GM23248 (cell line): ENCODE measurements at places on chromosomes 12 and 14.

- DNase-seq = no peak
Measured at GRCh38 chr14:29220072-29220471, 453.5 kb downstream of the FOXG1 start.

GRCh38 chr12:45654002-45654665, 75.4 kb upstream of the ARID2 start:
- DNase-seq = no peak

DNA sequence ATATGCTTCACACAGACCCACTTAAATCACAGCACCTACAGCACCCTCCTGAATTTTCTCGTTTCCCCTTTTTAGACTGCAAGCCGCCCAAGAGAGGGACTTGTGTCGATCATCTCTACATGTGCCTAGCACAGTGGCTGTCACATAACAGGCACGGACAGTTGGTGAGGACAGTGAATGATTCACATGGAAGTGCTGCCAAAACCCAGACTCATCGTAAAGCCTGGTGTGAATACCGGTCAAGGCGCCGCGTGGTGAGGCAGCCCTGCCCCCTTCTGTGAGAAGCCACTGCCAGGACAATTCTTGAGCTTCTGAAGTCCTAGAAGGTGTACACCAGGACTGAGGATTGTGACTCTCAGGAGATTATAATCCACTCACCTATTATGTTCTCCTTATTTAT, 44.3 kb downstream of the ATG2B start:
- no peak for DNase-seq

GRCh38 chr14:53265025-53265424, 111.9 kb upstream of the DDHD1 start:
- no peak for DNase-seq

DNA sequence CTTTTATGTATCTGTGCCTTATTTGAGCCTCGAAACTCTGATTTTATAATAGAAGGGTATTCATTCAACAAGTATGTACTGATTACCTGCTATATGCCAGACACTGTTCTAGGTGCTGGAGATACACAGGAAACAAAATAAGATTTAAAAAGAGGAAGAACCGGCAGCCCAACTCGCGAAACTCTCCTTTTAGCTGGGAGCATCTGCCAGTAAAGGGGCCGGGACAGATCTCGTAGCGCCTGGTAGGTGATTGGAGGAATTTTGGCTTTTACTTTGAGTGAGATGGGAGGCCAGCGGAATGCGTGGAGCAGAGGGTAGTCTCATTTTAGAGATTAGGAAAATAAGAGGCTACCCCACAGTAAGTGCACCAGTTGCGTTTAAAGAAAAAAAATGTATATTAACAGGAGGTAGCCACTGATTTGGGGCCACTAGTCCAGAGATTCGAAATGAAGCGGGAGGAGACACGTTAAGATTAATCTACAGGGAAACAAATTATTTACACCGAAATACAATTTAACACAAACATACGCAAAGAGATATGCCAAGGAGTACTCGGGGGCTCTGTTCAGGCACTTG, 520 bp upstream of the MON2 start:
- peak; percentile 76 for DNase-seq

DNA sequence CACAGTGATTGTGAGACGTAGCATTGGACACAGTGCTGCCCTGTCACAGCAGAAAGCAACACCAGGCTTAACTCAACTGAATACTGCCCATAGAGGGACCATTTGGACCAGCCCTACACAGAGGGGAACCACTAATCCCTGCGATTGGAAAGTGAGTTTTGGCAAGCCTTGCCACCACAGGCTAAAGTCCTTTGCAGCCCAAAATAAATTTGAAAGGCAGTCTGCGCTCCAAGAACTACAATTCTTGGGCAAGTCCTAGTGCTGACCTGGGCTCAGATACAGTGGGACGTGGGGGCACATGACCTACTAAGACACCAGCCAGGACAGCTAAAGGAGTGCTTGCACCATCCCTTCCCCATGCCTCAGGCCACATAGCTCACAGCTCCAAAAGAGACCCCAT, 331.4 kb upstream of the GARIN2 start:
- no peak for DNase-seq

- DNase-seq = peak; percentile 75
Measured at GRCh38 chr12:78385541-78385940, 479.0 kb upstream of the SYT1 start.

- DNase-seq = peak; percentile 94
Measured at GRCh38 chr12:13425766-13426165, 229.2 kb downstream of the EMP1 start.

GRCh38 chr14:22699801-22700564, 55.8 kb upstream of the OR6J1 start:
- DNase-seq = no peak

DNA sequence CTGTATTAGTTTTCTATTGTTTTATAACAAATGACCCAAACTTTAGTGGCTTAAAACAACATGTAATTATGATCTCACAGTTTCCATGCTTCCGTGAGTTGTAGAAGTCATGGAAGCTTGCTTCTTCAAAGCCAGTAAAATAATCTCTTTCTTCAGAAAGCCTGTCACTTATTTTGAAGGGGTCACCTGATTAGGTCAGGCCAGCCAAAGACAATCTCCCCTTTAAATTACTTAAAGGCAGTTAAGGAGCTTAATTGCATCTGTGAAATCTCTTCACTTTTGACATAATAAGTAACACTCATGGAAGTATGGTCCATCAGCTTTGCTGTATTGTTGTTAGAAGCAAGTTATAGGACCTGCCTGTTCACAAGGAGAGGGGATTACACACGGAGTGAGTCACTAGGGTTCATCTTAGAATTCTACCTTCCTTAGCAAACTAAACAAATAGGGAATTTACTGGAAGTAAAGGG, 89.8 kb downstream of the FAR2 start:
- no peak for DNase-seq

- DNase-seq = peak; percentile 72
Measured at GRCh38 chr12:75526655-75527511, 15.5 kb upstream of the KRR1 start.

- DNase-seq = no peak
Measured at GRCh38 chr14:96280104-96280503, 24.1 kb downstream of the BDKRB1 start.

DNA sequence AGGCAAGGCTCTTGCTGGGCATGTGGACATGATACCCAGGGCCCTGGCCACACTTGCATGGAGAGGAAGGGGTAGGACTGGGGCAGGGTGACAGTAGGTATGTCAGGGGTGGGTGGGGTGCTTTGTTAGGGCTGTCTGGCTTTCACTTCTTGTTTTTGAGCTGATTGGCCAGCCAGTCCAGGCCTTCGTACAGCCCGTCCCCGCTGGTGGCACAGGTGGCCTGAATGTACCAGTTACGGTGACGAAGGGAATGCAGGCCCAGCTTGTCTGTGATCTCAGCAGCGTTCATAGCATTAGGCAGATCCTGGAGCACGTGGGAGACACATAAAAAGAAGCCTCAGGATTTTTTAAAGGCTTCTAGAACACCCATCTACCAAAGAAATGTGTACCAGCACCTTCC, 13.5 kb upstream of the FKBP11 start:
- DNase-seq = no peak

DNA sequence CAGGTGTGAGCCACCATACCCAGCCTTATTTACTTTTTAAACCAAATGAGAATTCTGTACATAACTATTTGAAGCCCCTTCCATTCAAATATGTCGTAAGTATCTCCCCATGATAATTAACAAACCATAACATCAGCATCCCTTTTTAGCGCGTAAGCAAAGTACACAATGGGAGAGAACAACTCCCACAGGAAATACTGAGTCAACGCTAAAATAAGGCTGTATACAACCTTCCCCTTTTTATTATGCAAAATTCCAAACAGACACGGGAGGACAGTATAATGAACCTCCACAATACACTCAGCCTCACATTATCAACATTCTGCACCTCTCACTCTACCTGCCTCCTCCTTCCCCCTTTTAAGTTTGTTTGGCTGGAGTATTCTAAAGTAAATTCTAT, 73.5 kb downstream of the CCDC88C start:
- no peak for DNase-seq

GRCh38 chr14:78836777-78837176, 666.6 kb downstream of the NRXN3 start:
- peak; percentile 66 for DNase-seq

DNA sequence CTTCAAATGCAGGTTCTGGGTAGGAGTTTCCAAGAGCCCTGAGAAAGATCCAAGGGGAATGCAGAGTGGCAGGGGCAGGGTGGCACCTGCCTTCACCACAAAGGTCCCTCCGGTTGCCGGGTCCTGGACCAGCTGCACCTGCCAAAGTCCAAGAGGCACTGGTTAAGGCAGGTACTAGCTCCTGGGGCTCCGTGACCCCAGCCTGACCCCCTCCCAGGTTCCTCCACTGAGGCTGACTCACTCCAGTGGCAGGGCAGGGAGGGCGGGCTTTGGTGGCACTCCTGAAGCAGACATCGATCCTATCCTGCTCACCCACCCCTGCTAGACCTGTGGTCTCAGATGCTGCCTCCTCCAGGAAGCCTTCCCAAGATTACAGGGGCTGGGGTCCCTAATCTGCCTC, 11.4 kb downstream of the RPS6KL1 start:
- DNase-seq = no peak

GRCh38 chr12:124509676-124510300, 57.6 kb downstream of the NCOR2 start:
- DNase-seq = peak; percentile 67

- peak; percentile 73 for DNase-seq
Measured at GRCh38 chr12:30792648-30793499, 38.1 kb upstream of the CAPRIN2 start.

GRCh38 chr14:98908050-98908449, 363.9 kb downstream of the BCL11B start:
- no peak for DNase-seq

- DNase-seq = peak; percentile 67
Measured at GRCh38 chr12:124543052-124543589, 24.3 kb downstream of the NCOR2 start.

GRCh38 chr12:22536971-22537544, 7.3 kb downstream of the C2CD5 start:
- DNase-seq = no peak

GRCh38 chr14:102492531-102492910, 17.1 kb downstream of the ANKRD9 start:
- no peak for DNase-seq

- peak; percentile 70 for DNase-seq
Measured at GRCh38 chr14:71355324-71356201, 448.3 kb downstream of the PCNX1 start.

DNA sequence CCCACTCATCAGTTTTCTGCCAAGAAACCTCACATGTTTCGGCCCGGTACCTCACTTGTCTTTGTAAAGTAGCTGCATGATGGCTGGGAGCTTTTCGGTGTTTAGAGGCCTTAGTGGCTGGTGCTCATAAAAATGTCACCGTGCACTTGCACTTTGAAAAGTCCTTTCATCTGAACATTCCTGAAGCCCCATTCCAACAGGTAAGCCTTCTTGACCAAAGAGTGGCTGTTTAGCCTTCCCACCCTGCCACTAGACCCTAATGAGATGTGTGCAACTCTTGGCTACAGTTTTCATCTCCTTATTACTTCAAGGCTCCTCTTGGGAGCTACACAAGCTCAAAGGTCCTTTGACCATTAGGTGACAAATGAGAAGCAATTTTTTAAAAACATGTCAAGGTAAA, 135.2 kb downstream of the HMGA2 start:
- no peak for DNase-seq

GRCh38 chr12:104510145-104510872, 53.6 kb downstream of the CHST11 start:
- DNase-seq = no peak

DNA sequence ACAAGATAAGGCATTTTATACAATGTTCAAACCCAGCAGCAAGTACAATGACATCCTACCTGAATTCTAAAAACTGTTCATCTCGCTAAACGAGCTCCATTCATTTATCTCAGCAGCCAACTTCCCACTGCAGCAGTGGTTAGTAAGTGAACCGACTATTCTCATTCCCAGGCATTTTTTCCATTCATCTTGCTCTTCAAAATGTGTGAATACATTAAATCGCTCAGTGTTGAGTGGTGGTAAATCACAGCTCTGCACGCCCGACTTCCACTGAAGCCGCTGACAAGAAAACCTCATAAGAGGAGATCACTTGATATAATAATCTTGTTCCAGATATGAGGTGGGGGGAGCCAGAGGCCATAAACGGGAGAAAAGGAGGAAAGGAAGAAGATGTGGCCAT, 746.2 kb upstream of the USP15 start:
- no peak for DNase-seq

GRCh38 chr14:61736751-61737150, 25.5 kb upstream of the SNAPC1 start:
- DNase-seq = peak; percentile 33

GRCh38 chr12:116556964-116557698, 2.0 kb upstream of the MAP1LC3B2 start:
- peak; percentile 47 for DNase-seq

DNA sequence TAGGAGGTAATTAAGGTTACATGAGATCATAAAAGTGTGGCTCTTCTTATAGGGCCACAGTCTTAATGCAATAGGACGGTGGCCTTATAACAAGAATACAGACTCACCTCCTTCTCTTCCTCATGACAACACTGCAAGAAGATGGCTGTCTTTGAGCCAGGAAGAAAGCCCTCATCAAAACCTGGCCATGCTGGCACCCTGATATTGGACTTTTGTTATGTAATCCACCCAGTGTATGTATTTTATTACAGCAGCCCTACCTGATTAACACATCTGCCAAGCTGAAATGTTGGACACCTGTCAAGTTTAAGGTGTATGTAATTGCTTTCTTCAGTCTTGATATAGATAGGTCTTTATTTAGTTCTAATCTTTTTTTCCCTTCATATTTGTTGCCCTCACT, 217.0 kb downstream of the GPHN start:
- no peak for DNase-seq

GRCh38 chr14:50059763-50060616, 56.4 kb downstream of the VCPKMT start:
- DNase-seq = no peak
